ENCODE measurements at places on chromosomes 5 and 9. TPM values are rescaled to one million over a fixed set of nuclear protein-coding genes. Genes with fewer than 3 reads are reported as not detected.

Gene DMRT3
- not detected for total RNA-seq

Gene SEMA4D
- 7.4 TPM for total RNA-seq

Gene KLF4
- total RNA-seq: 94.9 TPM

Gene COL23A1
- 0.10 TPM for total RNA-seq

Gene FGF1
- total RNA-seq: 0.65 TPM

Gene PDGFRB
- total RNA-seq: 0.07 TPM

Gene FOXI1
- not detected for total RNA-seq

Gene ADAM19
- 0.47 TPM for total RNA-seq

Gene PTPDC1
- total RNA-seq: 49.9 TPM

Gene PCDHA10
- total RNA-seq: 0.15 TPM

Gene NRARP
- 2.2 TPM for total RNA-seq

Gene FST
- total RNA-seq: 6.2 TPM

Gene ORM2
- not detected for total RNA-seq

- no peak overlapping the region for H3K4me3 ChIP-seq
- no peak for DNase-seq
- no peaks in the 10 kb centered on the region for H3K27me3 ChIP-seq
These were observed 56.7 kb upstream of the FAM120AOS start for GRCh38 chr9:93510041-93510440.

DNA sequence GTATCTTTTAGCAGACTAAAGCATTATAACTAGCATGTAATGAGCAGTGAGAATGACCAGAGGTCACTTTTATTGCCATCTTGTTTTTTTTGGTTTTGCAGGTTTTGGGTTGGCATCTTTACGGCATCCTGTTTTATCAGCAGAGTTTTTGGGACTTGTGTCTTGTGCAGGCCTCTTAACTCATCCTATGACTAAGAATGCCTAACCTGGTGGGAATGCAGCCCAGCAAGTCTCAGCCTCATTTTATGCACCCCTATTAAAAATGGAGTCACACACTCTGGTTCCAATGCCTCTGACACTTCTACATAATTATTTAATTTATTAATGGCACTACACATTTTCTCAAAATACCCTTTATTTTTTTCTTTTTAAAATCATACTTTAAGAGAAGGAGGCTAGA is 726.5 kb upstream of the RIOK2 start:
- no peaks in the 10 kb centered on the region for H3K36me3 ChIP-seq
- DNase-seq: no peak
- no peaks in the 10 kb centered on the region for H3K4me1 ChIP-seq

DNA sequence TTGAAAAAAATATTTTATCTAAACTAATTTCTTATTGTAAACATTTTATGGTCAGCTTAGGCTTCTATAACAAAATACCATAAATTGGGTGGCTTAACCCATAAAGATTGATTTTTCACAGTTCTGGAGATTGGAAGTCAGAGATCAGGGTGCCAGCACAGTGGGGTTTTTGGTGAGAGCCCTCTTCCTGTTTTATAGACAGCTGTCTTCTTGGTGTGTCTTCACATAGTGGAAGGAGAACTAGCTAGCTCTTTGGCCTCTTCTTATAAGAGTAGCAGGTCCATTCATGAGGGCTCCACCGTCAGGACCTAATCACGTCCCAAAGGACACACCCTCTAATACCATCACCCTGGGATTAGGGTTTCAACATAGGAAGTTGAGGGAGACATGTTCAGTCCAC is 26.6 kb downstream of the OTULINL start:
- no peak for DNase-seq
- H3K27ac ChIP-seq: no peak overlapping the region
- H3K36me3 ChIP-seq: no peaks in the 10 kb centered on the region
- H3K4me1 ChIP-seq: no peaks in the 10 kb centered on the region
- H3K27me3 ChIP-seq: no peaks in the 10 kb centered on the region

GRCh38 chr9:13769006-13769405 is 489.5 kb upstream of the MPDZ start:
- no peaks in the 10 kb centered on the region for H3K36me3 ChIP-seq
- H3K4me1 ChIP-seq: no peaks in the 10 kb centered on the region
- no peaks in the 10 kb centered on the region for H3K27me3 ChIP-seq
- DNase-seq: no peak

- no peak for DNase-seq
- no peak overlapping the region for H3K27ac ChIP-seq
- H3K27me3 ChIP-seq: no peaks in the 10 kb centered on the region
- H3K36me3 ChIP-seq: peaks cover 22% of the 10 kb centered on the region
- H3K4me1 ChIP-seq: no peaks in the 10 kb centered on the region
These were observed 13.0 kb downstream of the SLC38A9 start for GRCh38 chr5:55699041-55699688.

DNA sequence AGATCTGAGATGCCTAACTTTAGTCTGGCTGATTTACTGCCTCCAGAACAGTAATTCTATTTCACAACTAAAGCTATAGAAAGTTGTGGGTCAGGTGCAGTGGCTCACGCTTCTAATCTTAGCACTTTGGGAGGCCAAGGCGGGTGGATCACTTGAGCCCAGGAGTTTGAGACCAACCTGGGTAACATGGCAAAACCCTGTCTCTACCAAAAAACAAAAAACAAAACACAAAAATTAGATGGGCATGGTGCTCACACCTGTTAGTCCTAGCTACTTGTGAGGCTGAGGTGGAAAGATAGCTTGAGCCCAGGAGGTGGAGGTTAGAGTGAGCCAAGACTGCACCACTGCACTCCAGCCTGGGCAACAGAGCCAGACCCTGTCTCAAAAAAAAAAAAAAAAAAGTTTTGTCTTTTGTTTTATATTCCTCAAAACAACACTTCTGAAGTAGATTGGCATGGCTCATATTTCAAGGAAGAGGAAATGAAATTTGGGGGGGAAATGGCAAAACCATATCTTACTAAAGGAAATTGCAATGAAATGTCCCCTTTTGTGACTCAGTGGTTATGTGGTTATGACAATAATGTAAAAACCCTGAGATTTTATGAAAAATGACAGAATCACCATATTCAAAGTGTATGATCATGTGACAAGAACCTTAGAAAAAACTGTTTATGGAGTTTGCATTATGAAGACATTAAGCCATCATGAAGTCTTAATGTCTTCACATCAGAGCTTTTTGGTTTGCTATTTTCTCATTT is 16.2 kb downstream of the FNBP1 start:
- H3K27ac ChIP-seq: no peak overlapping the region
- H3K27me3 ChIP-seq: no peaks in the 10 kb centered on the region
- no peak overlapping the region for H3K4me3 ChIP-seq
- no peaks in the 10 kb centered on the region for H3K36me3 ChIP-seq

GRCh38 chr9:84140535-84141101 is 160.0 kb downstream of the RMI1 start:
- peaks cover 28% of the 10 kb centered on the region for H3K4me1 ChIP-seq
- H3K36me3 ChIP-seq: peaks cover 6% of the 10 kb centered on the region
- DNase-seq: no peak
- no peak overlapping the region for H3K4me3 ChIP-seq
- H3K27ac ChIP-seq: no peak overlapping the region
- no peaks in the 10 kb centered on the region for H3K27me3 ChIP-seq

- no peak overlapping the region for H3K27ac ChIP-seq
- DNase-seq: no peak
These were observed 94.3 kb upstream of the IL7R start for GRCh38 chr5:35762368-35762767.

DNA sequence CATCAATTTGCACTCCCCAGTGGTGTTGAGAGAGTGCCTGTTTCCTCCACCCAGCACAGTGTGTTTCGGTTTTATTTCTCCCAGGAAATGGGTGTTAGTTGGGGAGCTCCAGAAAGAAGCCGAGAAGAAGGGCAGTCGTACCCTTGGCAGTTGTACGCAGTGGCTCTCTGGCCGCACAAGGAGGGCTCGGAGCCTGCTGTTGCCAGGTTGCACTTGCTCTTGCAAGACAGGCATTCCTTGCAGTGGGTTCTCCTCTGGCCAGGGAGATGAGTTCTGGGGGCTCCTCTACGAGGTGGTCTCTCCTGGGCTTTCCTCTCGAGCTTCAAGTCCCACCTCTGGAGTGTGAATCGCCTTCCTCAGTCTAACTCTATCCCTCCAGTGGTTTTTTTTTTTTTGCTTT is 29.1 kb downstream of the QRFP start:
- DNase-seq: no peak
- no peaks in the 10 kb centered on the region for H3K27me3 ChIP-seq
- peaks cover 6% of the 10 kb centered on the region for H3K4me1 ChIP-seq
- no peak overlapping the region for H3K4me3 ChIP-seq
- H3K36me3 ChIP-seq: peaks cover 74% of the 10 kb centered on the region

GRCh38 chr5:131634666-131634995 is 398 bp downstream of the RAPGEF6 start:
- peak overlapping the region; percentile 97 for H3K27ac ChIP-seq
- no peaks in the 10 kb centered on the region for H3K27me3 ChIP-seq
- peaks cover 6% of the 10 kb centered on the region for H3K4me1 ChIP-seq
- DNase-seq: peak; percentile 73

GRCh38 chr5:83084336-83084735 is 7.0 kb downstream of the XRCC4 start:
- H3K4me3 ChIP-seq: no peak overlapping the region
- H3K4me1 ChIP-seq: peaks cover 6% of the 10 kb centered on the region
- no peaks in the 10 kb centered on the region for H3K27me3 ChIP-seq
- peaks cover 6% of the 10 kb centered on the region for H3K36me3 ChIP-seq
- no peak for DNase-seq

DNA sequence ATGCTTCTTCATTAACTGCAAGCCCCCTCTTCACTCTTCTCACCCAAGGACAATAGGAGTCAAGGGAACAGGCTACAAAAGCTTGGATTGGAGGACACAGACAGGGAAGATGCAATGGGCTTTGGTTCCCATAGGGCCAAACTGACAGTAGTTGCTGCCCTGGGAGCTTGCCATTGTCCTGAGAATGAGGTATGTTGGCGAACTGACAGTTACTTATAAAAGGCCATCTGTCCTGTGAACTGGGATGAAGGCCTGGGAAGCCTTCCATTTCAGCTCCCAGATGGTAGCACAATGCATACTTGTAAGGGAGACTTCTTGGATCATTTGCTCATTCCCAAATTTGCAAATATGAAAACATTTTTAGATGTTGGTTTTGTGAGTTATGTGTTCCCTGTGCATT is 88.9 kb downstream of the SNCAIP start:
- no peaks in the 10 kb centered on the region for H3K36me3 ChIP-seq
- H3K4me3 ChIP-seq: no peak overlapping the region
- H3K4me1 ChIP-seq: peaks cover 27% of the 10 kb centered on the region
- no peaks in the 10 kb centered on the region for H3K27me3 ChIP-seq
- H3K27ac ChIP-seq: no peak overlapping the region
- no peak for DNase-seq

DNA sequence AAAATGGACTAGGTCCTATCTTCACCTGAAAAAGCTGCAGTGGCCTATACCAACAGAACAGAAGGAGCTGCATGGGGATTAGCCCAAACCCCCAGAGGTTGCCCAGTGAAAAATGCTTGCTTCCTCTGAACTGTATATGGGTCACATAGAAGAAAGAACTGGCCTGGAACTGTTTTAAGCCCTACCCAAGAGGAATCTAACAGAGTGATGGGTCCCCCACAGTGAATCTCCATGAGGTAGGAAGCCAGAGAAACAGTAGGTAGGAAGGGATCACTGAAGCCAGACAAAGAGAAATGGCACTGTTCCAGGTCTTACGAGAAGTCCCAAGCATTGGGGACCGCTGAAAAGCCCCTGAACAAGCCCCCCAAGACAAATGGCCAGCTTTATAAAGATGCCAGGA is 28.8 kb upstream of the TRIM32 start:
- no peaks in the 10 kb centered on the region for H3K36me3 ChIP-seq
- H3K4me3 ChIP-seq: no peak overlapping the region
- no peaks in the 10 kb centered on the region for H3K27me3 ChIP-seq
- DNase-seq: no peak
- no peak overlapping the region for H3K27ac ChIP-seq
- H3K4me1 ChIP-seq: peaks cover 9% of the 10 kb centered on the region

DNA sequence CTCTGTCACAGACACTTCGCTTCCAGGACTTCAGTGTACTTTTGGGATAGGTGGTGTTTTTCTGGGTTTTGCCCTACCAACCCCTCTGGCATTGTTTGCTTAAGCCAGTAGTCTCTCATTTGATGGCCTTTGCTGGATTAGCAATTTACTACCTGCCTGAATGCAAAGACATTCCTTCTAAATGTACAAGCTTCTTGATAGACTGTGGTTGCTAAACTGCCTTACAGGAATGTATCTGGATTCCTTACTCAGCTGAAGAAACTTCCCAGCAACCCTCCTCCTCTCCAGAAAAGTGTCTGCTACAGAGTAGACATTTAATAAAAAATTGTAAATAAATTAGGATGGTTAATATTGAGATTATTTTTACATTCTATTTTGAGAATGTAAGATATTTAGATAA is 1916.7 kb downstream of the EFNA5 start:
- H3K4me1 ChIP-seq: no peaks in the 10 kb centered on the region
- no peak for DNase-seq
- H3K4me3 ChIP-seq: no peak overlapping the region
- H3K27ac ChIP-seq: no peak overlapping the region

- H3K27ac ChIP-seq: no peak overlapping the region
- peaks cover 22% of the 10 kb centered on the region for H3K27me3 ChIP-seq
- peak; percentile 75 for DNase-seq
- no peaks in the 10 kb centered on the region for H3K36me3 ChIP-seq
These were observed 47.3 kb downstream of the PRLR start for GRCh38 chr5:35182910-35183535.

DNA sequence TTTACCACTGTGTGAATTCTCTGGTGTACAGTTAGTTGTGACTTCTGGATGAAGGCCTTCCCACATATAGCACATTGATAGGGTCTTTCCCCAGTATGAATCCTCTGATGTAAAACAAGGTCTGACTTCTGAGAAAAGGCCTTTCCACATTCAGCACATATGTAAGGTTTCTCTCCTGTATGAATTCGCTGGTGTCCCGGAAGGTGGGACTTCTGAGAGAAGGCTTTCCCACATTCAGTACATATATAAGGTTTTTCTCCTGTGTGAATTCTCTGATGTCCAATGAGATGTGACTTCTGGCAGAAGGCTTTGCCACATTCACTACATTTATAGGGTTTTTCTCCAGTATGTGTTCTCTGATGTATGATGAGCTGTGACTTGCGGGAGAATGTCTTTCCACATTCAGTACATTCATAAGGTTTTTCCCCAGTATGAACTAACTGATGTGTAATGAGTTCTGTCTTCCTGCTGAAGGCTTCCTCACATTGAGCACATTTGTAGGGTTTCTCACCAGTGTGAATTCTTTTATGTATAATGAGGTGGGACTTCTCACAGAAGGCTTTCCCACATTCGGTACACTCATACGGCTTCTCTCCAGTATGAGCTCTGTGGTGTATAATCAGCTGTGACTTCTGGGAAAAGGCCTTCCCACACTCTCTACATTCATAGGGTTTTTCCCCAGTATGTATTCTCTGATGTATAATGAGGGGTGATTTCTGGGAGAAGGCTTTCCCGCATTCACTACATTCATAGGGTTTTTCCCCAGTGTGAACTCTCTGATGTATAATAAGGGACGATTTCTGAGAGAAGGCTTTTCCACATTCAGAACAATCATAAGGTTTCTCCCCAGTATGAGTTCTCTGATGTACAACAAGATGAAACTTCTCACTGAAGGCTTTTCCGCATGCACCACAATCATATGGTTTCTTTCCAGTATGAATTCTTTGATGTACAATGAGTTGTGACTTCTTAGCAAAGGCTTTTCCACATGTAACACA is 9.1 kb downstream of the ZNF300 start:
- no peaks in the 10 kb centered on the region for H3K27me3 ChIP-seq
- H3K36me3 ChIP-seq: peaks cover 46% of the 10 kb centered on the region
- H3K4me3 ChIP-seq: no peak overlapping the region
- peak; percentile 6 for DNase-seq

GRCh38 chr9:5140151-5140550 is 45.3 kb downstream of the INSL6 start:
- no peaks in the 10 kb centered on the region for H3K36me3 ChIP-seq
- H3K4me1 ChIP-seq: peaks cover 6% of the 10 kb centered on the region
- no peak overlapping the region for H3K27ac ChIP-seq
- H3K4me3 ChIP-seq: no peak overlapping the region
- H3K27me3 ChIP-seq: no peaks in the 10 kb centered on the region
- DNase-seq: no peak
